Stimulated activated CD4-positive, alpha-beta T cell treated with anti-CD3 and anti-CD28 coated beads, Interleukin-12 subunit alpha, Interleukin-12 subunit beta, amount 100 ng/mL, for 24 hours (primary cell): ENCODE measurements at places on chromosomes 1 and 21.

GRCh38 chr1:2158272-2158671, 36.3 kb downstream of the FAAP20 start:
- DNase-seq: no peak

- no peak for DNase-seq
These were observed 7.5 kb downstream of the TNFSF18 start for GRCh38 chr1:173043253-173043652.

DNA sequence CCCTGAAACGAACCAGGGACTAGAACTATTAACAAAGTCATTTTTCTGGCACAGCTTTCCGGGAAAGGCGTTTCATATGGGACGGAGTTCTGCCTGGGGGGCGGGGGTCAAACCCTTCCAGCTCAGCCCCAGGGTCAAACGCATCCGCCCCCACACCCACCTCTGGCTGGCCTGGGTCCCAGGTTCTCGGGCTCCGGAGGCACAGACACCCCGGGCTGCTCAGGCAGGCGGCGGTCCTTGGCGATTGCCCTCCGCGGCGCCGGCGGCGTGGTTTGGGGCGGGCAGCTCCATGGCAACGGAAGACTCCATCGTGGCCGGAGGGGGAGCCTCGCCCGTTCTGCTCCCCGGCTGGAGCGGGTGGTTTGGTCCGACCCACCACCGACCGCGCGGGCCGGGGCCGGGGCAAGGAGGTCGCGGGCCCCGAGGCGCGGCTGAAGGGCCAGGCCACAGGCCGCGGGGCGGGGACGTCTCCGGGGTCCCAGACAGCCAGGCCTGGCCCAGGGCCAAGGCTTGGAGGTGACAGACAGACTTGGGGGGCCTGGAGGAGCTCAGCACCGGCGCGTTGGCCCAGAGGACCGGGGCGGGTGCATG, at the start of gene CFAP74:
Gene CFAP74, minus strand, starts transcription at position 246 of the 591 bp plus-strand sequence. CDS start 12,830 bp downstream, outside the sequence.
- no peak for DNase-seq

DNA sequence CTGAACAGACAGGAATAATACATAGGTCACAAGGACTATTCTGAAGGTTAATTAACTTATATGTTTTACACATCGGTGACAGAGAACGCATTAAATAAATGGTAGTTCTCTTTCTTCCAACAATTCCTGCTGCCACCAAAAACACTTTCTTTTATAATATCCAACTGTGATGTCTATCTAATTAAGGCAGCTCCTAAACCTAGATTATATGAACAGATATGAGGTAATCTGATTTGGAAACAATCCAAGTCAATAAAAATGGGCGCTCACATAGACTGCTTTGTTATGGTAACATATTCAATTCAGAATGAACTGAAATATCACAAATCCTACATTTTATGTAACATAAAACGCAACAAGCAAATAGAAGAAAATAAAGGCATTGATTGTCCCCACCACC, 16.0 kb downstream of the CYYR1 start:
- DNase-seq: no peak
